Fibroblast of skin of scalp (primary cell): ENCODE measurements at places on chromosomes 6 and 20.

GRCh38 chr6:11043961-11044711 lies at the start of gene ELOVL2:
TSS of gene ELOVL2 (minus strand) at chr6:11044305. CDS start at chr6:11044230, 75 bp downstream.
- DNase-seq = peak; percentile 68

GRCh38 chr6:162898011-162898410 lies 170.2 kb downstream of the PACRG start:
- DNase-seq = no peak

- no peak for DNase-seq
Measured at GRCh38 chr6:144179828-144180227, 29.5 kb downstream of the STX11 start.

DNA sequence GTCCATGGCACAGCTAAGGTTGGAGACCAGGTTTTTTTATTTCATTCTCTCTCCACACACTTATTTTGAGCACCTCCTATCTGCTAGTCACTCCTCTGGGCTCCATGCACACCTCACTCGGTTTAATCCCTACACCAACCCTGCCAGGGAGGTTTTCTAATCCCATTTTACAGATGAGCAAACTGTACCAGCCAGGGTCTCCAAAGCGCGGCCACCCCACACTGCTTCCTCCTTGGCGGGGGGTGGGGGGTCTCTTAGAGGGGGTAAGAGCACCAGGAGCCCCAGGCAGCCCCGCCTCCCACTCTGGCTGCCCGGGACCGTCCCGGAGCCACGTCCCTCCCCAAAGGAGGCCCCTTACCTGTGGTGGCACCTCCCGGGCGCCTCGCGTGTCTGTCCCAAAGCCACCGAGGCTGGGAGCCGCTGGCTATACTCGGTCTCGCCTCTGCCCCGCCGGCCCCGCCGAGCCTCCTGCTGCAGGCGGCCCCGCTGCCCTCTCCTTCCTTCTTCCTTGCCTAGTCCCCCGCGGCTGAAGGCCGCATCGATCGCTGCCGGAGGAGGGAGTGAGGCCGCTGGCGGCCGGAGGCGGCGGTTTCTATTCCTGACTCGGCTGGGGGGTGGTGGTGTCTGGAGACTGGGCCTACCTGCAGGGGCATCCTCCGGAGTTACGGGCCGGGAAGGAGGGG lies at the start of gene KCNS1:
KCNS1 (minus strand) TSS at position 565 of the 683 bp plus-strand sequence. CDS start 1,891 bp downstream, outside the sequence.
- peak; percentile 25 for DNase-seq

DNA sequence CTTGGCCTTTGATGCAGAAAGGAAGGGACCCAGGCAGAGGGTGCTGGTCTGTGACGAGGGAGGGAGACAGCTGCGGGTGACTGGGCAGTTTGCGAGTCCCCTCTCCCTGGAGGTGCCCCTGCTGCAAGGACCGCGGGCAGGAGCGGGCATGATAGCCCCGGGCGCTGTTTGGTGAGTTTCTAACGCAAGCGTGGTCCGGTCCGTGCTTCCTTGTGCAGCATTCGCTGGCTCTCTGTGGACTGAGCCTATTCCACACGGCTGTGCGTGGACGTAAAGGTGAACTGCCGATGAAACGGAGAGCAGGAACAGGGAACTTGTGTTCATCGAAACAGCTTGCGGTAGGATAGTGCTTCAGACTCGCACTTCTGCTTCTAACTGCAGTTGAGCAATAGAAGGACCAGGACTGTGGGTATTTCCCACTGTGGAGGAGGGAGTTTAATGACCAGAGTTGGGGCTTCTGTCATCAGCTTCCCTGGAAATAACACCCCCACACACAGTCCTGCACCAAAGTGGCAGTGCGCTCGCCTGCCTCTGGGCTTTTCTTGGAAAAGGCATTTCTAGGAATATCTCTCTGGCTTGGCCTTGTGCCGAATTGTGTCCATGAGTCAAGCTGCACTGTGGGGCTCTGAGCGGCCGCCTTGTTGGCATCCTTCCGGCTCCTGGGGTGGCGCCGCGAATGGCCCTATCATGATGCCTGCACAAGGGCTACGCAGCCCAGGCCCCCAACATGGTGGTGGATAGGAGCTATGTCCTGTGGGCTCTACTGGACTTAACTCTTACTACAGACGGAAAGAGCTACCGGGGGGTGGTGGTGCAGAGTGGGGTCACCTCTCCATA lies 48.9 kb downstream of the DUSP22 start:
- no peak for DNase-seq

GRCh38 chr20:3846378-3846739 lies 275 bp upstream of the MAVS start:
- no peak for DNase-seq

GRCh38 chr6:88867841-88868731 lies 95.3 kb downstream of the RNGTT start:
- peak; percentile 72 for DNase-seq

DNA sequence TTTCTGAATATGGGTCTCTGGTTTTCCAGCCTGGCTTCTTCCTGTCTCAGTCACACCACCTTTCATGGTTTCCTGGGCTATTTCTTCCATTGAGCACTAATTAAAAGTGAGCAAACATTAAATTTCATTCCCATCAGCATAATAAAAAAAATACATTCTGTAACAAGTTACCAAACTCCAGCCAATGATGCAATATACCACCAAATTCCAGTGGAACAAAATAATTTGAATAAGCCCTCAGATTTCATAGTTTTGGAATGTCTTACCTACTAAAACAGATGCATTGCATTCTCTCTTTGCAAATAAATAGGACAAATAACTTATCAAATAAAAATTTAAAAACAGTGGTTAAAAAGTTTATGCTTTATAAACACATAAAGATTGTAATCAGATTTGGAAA lies 97.8 kb upstream of the PRDM1 start:
- DNase-seq = peak; percentile 51

- peak; percentile 40 for DNase-seq
Measured at GRCh38 chr6:84605298-84605697, 159.1 kb downstream of the TBX18 start.

- peak; percentile 61 for DNase-seq
Measured at GRCh38 chr6:31400467-31401289, 2.7 kb upstream of the MICA start.

GRCh38 chr20:3818155-3819151 lies 1.9 kb upstream of the AP5S1 start:
- DNase-seq = peak; percentile 79

- no peak for DNase-seq
Measured at GRCh38 chr6:90787446-90787845, 200.6 kb upstream of the MAP3K7 start.

- no peak for DNase-seq
Measured at GRCh38 chr20:36135821-36136220, 18.7 kb upstream of the EPB41L1 start.

GRCh38 chr6:11111769-11112437 lies 378 bp upstream of the ERVFRD-1 start:
- DNase-seq = no peak

DNA sequence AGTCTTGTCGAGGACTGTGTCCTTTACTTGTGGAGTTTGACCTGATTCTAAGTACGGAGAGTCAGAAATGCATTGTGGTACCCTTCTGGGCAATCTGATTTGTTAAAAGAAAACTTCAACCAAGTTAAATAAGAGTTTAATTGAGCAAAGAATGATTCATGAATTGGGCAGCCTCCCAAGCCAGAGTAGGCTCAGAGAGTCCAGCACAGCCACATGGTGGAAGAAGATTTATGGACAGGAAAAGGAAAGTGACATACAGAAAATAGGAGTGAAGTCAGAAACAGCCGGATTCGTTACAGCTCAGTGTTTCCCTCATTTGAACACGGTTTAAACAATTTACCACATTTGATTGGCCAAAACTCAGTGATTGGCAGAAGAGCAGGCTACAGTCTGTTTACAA lies 329.2 kb downstream of the DHX35 start:
- peak; percentile 18 for DNase-seq

DNA sequence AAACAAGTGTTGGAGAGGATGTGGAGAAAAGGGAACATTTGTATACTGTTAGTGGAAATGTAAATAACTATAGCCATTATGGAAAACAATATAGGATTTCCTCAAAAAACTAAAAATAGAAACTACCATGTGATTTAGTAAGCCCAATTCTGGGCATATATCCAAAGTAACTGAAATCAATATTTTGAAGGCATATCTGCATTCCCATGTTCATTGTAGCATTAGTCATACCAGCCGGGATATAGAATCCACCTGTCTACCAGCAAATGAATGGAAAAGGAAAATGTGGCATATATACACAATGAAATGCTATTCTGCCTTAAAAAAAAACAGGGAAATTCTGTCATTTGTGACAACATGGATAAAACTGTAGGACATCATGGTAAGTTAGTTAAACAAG lies 15.3 kb upstream of the C6orf58 start:
- peak; percentile 19 for DNase-seq

- peak; percentile 32 for DNase-seq
Measured at GRCh38 chr6:29516108-29516507, 28.4 kb upstream of the MAS1L start.

- no peak for DNase-seq
Measured at GRCh38 chr6:113115196-113115595, 741.9 kb upstream of the MARCKS start.

- no peak for DNase-seq
Measured at GRCh38 chr6:49890988-49891387, 24.7 kb upstream of the CRISP1 start.

- no peak for DNase-seq
Measured at GRCh38 chr20:3195590-3196237, 8.8 kb downstream of the DDRGK1 start.

GRCh38 chr6:11279284-11279689 lies 46.8 kb upstream of the NEDD9 start:
- DNase-seq = no peak

- DNase-seq = no peak
Measured at GRCh38 chr20:43416591-43417228, 41.0 kb upstream of the SRSF6 start.

DNA sequence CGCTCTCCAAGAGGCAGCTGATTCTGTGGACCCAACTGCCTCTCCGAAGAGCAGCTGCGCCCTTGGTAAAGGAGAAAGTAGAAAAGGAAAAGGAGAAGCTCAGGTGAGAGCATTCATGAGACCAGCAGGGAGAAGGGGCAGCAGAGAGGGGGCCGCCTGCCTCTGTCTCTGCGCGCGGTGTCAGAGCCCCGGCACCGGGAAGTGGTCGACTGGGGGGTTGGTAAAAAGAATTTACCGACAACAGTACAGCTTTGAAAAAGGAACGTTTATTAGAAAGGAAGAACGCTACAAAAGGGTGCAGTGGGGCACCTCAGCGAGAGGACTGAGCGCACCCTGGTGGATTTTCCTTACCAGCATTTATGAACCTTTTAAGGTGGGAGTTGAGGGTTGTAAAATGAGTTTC lies 61.9 kb downstream of the GPR6 start:
- peak; percentile 11 for DNase-seq

- no peak for DNase-seq
Measured at GRCh38 chr6:134456226-134456625, 138.3 kb upstream of the SGK1 start.

DNA sequence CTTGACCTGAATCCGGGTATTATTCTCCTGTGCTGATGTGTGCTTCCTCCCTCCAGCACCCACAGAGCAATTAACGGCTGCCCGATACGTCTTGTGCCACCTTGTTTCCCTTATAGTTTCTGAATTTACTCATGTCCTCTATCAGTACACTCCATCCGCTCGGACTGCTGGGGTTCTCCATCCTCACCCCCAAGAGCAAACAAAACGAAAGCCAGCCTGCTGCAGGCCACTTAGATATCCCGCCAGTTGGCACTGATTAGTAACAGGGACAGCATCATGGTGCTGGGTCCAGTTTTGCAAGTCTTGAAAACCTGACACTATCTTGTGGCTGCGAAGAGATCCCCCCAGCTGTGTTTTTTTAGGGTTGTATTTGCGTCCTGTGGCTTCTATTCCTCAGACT lies 71.8 kb downstream of the SSR1 start:
- no peak for DNase-seq

- DNase-seq = no peak
Measured at GRCh38 chr20:62685781-62686555, 22.7 kb upstream of the NTSR1 start.

- DNase-seq = no peak
Measured at GRCh38 chr6:49415358-49415757, 47.7 kb downstream of the MMUT start.

- DNase-seq = no peak
Measured at GRCh38 chr6:151901009-151901411, 93.5 kb downstream of the ESR1 start.

- peak; percentile 39 for DNase-seq
Measured at GRCh38 chr6:3259491-3259958, 778 bp downstream of the PSMG4 start.

GRCh38 chr6:156687789-156688619 lies 89.2 kb upstream of the ARID1B start:
- DNase-seq = peak; percentile 34

DNA sequence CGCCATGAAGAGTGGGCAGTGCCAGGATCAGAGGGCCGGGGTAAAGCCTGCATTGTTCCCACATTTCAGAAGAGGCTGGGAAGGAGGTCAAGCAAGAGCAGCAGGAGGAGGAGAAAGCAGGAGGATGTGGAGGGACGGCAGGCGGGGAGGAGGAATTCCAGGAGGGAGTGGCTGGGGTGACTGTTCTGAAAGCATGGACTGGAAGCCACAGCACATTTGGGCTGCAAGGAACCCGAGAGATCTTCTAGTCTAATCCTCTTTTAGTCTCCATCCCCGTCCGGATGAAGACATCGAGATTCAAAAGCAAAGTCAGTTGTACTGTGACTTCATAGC lies 76.9 kb downstream of the FAM50B start:
- peak; percentile 58 for DNase-seq

DNA sequence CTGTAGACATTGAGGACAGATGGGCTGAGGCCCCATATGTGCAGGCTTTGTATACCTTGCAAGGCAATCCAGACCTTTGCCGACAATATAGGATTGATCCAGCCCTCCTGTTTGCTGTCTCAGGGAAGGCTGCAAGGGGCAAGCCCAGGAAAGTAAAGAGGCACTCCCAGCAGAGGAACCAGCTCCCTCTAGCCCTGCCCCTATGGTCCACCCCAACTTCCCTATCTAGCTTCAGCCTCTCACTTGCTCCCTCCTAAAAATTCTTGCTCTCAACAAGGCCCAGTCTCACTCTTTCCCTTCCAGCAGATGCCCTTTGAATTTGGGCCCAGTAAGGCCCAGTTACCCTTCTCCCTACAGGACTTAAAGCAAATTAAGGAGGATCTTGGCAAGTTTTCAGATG lies 92.6 kb downstream of the JARID2 start:
- DNase-seq = no peak

- DNase-seq = peak; percentile 59
Measured at GRCh38 chr6:83429857-83430610, 817 bp downstream of the ME1 start.

- no peak for DNase-seq
Measured at GRCh38 chr6:90477366-90477765, 109.5 kb downstream of the MAP3K7 start.

DNA sequence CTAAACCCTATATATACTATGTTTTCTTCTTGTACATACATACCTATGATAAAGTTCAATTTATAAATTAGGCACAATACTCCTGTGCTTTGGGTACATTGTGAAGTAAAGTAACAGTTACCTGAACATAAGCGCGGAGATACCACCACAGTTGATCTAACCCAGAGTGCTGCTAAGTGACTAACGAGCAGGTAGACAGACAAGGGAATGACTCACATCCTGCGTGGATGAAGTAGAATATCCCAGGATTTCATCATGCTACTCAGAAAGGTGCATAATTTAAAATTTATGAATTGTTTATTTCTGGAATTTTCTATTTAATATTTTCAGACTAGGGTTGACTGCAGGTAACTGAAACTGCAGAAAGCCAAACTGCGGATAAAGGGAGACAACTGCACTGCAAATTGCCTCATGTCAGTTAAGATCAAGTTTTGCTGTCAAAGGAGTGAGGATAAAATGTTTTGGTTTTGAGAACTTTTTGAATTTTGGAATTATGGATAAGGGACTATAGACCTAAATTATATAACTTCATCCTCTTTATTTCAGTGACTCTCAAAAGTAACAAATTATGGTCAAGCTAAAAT lies 14.4 kb downstream of the MKKS start:
- DNase-seq = no peak
